ENCODE measurements at places on chromosomes 6 and 20.

DNA sequence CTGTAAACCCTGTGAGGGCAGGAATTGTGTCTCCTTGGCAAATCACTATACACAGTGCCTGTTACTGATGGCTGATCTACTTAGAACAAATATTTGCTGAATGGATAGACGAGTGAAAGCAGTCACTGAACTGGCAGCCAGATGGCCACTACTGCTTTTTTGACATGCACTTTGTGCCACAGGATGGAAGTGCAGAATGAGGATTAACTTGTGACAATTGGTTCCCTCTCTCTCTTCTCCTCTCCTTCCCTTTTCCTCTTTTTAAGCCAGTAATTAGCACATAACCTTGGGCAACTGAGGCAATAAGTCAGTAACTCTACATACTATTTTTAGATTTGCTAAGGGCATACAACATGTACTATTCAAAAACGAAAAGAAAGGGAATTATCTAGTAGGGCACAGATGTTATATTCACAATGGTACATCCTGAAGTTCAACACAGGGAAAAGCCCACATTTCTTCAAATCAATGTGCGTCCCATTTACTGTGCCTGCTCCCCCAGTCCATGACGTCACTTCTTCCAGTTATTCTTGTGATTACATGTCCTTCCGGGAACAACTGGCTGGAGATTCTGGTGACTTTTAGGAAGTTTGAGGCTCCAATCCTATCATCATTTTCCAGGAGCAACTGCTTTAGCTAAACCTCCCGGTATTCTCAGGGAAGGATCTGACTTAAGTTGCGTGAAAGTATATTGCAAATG is 17.0 kb upstream of the RPS6KA2 start:
- no peak for DNase-seq

GRCh38 chr6:147936703-147937470 is 405.8 kb upstream of the SASH1 start:
- DNase-seq = no peak

GRCh38 chr6:136280032-136280609 is 9.5 kb downstream of the BCLAF1 start:
- DNase-seq = no peak

- DNase-seq = no peak
Observed at GRCh38 chr6:12715437-12715836, 1.1 kb upstream of the PHACTR1 start.

- peak; percentile 64 for DNase-seq
Observed at GRCh38 chr20:50146732-50147662, 6.5 kb downstream of the PEDS1 start.

DNA sequence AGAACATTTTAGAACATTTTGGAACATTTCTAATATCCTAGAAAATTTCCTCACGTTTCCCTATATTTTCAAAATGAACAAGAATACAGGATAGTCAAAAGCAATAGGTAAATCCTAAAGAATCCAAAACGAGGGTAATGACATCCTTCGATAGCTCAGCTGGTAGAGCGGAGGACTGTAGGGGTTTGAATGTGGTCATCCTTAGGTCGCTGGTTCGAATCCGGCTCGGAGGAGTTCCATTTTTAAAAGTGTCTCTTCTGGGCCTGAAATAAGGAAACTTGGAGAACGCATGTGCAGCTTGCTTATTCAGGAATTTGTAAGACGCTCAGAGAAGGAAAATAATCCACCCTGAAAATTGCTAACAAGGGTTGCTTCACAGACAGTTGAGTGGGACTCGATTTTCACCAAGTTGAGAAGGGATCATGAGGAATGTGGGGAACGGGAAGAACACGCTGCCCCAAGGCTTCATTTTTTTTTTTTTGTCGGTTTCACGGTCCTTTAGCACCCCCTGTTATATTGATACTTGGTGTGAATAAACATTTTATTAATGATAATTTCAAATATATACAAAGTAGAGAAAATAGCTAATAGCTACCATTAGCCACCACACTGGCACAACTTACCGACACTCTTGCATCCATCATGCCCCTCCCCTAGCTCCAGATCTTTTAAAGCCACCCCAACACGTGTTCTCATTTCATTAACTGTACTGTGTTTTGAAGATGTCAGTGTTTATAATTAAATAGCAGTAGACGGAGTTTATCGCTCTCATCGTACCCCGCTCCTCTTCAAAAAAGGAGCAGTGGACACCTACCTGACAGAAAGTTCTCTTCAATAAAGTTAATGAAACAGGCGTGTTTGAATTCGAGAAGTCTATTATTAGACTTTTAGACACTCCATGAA is 1.8 kb upstream of the ABT1 start:
- DNase-seq = no peak

DNA sequence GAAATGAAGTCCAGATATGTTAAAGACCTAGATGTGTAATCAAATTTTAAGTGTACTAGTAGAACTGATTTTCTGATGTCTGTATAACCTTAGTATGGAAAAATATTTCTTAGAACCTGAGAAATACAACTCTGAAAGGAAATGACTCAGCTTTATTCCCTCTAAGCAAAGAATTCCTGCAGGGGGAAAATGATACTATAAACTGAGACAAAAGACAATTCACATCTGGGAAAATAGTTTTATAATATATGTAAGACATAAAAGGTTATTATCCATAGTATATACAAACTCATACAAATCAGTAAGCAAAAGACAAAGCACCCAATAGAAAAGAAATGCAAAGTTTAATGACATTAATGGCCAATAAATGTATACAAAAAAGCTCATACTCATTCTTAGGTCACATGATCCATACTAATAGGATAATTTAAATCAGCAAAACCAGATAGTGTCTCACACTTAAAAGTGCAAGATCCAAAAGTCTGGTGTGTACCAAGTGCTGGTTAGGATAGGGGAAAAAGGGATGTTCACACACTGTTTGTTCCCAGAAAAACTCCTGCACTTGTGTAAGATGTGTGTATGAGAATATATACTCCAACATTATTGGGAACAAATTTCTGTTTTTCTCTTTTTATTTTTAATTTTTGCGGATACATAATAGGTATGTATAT is 22.6 kb downstream of the RNF217 start:
- DNase-seq = no peak

- no peak for DNase-seq
Observed at GRCh38 chr20:38751360-38751976, 3.2 kb downstream of the ACTR5 start.

- DNase-seq = peak; percentile 66
Observed at GRCh38 chr20:59006864-59007664, at the start of gene CTSZ. Gene CTSZ (minus strand): TSS chr20:59007254. CDS start chr20:59007128, 126 bp downstream.

GRCh38 chr6:52815167-52816092 is 11.8 kb upstream of the GSTA1 start:
- DNase-seq = peak; percentile 34

GRCh38 chr20:44309763-44310663 is 989 bp downstream of the FITM2 start:
- DNase-seq = no peak

GRCh38 chr20:37686762-37687477 is 6.9 kb upstream of the CTNNBL1 start:
- DNase-seq = no peak

GRCh38 chr6:166708460-166708859 is 81.4 kb upstream of the RPS6KA2 start:
- no peak for DNase-seq

- DNase-seq = no peak
Observed at GRCh38 chr20:19764207-19764606, 6.1 kb downstream of the RIN2 start.

DNA sequence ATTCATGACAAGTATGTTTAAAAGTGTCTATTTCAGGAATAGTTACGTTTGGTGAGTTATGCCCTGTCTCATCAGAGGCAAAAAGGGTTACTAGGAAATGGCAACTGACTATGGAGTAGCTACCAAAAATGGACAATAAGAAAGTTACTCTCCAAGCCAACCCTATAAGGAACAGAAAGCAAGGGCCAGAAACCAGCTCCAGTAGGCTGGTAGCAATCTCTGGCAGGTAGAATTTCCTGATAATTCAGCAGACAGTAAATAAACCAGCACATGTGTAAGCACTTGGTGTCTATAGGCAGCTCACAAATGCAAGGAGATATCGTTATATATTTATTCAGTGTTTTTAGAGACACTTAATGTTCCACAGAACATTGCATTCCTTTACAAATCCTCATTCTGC is 20.3 kb downstream of the SOX4 start:
- no peak for DNase-seq

DNA sequence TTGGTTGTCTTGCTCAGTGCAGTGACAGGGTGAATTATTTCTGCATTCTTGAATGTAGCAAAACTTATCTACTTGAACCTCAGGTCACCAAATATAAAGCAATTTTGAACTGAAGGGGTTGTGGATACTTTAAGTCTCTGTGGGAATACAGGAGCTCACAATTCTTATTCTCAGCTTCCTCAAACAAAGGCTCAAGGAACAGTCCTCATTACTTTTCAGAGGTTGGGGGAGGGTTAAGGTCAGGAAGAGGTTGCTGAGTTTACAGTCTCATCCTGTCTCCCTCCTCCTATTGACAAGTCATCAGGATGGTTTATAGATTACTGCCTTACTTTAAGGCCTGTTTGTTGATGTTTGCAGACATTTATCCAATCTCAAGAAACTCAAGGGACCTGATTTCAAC is 143.6 kb upstream of the SPACA1 start:
- no peak for DNase-seq

GRCh38 chr6:12051861-12052368 is 39.8 kb downstream of the HIVEP1 start:
- DNase-seq = no peak

DNA sequence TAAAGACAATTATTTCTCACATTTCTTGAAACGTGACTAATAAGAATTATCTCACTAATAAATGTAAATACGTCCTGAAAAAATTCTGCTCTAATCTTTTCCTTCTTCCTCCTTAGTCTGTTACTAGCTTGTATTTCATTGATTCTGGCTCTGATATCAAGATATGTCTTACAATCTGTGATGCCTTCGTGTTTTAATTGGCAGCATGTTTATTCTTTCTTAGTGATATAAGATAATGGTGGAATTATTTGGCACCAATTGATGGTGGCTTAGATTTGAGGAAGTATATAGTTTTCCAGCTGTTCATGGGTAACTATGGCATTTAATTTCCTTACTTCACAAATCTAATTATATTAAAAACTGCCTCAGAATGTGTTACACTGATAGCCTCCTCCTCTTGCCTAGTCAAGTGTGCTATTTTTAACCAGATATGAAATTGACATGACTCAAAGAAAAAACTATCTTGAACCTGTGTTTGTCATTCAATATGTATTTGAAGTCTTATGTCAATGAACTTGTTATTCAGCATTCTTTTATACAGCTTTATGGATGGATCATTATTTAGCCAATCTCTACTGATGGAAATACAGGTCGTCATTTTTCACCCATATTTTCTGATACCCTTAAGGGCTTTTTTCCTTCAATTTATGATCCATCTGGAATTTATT is 5.3 kb downstream of the CCNC start:
- DNase-seq = no peak

DNA sequence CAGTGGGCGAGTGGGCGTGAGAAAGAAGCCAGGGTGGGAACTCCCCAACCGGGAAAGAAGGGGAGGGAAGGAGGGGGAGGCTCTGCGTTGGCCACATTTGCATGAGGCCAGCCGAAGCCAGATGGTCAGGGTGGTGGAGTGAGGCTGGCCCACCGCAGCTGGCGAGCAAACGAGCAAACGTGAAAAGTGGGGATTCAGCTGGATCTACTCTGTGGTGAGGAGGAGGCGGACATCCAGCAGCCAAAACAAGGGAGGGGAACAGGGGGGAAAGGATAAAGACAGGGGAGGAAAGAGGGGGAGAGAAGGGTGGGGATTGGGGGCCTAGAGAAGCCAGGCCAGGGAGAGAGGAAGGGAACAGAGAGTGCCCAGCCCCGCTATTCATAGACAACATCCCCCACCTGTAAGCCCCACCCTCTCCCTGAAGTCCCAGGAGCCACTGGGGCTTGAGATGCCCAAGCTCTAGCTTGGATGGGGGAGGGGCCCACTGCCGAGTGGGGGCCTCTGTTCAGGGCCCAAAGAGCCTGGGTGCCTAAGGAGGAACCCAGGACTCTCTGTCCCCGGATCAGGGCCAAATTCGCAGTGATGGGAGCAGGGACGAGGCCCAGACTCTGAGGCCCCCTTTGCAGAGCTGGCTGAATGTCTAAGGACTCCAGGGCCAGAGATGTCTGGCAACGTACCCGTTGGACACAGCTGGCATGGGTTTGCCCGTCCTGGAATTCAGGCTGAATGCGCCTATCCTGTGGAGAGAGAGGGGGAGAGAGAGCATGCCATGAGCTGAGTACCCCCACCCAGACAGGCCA is 45.1 kb downstream of the CPNE5 start:
- no peak for DNase-seq

- no peak for DNase-seq
Observed at GRCh38 chr6:148791372-148791771, 44.5 kb downstream of the UST start.

DNA sequence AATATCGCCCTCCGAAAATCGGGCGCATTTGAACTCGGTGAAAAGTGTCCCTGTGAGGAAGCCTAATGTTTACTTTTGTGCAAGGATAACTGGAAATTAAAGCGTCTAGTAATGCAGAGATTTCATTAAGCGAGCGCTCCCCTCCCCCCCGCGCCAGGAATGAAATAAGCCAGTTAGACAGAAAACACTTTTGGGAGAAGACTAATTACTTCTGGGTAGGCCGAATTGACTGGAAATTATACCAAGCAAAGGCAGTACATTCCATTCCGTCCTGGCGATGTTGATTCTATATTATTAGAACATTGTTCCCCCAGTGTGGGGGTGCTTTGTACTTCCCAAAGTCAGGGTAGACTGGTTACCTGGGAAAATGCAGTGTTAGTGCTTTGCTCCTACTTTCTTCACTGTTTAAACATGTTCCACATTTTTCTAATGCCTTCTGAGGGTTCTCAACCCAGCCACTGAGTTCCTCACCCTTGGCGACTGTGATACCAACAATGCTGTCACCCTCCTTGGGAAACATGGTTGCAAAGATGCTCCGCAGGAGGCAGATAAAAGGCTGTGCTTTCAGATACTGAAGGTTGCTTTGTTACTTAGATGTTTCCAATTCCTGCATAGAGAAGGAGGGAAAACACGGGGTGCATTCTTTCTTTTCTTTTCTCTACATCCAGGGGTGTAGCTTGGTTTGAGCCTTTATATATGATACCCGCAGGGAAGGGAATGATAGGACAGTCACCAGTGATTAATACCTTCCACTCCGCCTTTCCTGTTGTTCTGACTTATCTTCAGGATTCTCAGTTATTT is 2.6 kb downstream of the GJA1 start:
- DNase-seq = no peak

DNA sequence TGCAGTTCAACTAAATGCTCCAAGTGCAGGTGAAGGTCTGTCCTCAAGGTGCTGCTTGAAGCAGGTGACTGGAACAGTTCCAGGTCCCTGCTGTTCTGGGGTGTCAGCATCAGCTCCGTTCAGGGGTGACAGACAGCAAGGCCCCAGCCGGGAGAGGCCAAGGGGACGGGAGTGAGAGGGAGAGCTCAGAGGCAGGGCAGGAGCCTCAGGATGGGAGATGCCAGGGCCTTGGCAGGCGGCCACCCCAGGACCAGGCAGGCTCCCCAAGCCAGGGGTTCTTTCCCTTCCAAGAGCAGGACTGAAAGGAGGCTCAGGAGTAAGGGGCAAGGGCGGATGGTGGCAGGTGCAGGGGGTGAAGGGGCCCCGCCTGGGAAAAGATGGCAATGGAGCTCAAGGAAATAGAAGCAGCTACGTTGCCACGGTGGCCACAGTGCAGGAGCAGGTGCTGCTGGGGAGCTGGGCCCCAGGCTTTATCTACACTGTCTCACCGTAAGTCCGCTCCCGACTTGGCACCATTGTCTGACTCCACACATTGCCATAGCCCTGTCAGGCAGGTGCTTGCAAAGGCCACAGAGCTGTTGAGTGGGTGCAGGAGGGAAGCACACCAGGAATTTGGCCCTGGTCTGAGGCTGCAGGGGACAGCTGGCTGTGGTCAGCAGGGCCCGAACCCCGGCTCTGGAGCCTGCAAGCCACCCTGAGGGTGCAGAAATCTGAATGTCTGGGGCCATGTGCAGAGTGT is 43.1 kb downstream of the ERMARD start:
- DNase-seq = no peak

Measured in activated CD4-positive, CD25-positive, alpha-beta regulatory T cell treated with anti-CD3 and anti-CD28 coated beads, Interleukin-2, amount 50 U/mL, for 72 hours (primary cell).